H1 (cell line): ENCODE measurements at places on chromosomes 16 and 17. TPM values are rescaled to one million over a fixed set of nuclear protein-coding genes. Genes with fewer than 3 reads are reported as not detected.

The MT1M gene
- total RNA-seq = not detected in 2 replicates

The PPY gene
- total RNA-seq = not detected in 2 replicates

The PSMC3IP gene
- 21.9 and 22.7 TPM in 2 replicates for total RNA-seq

The CDRT15L2 gene
- total RNA-seq = not detected in 2 replicates

The CACNA1G gene
- 4.8 and 4.9 TPM in 2 replicates for total RNA-seq

The SLC12A3 gene
- not detected in 2 replicates for total RNA-seq

The ETV4 gene
- total RNA-seq = 137 and 143 TPM in 2 replicates

GRCh38 chr16:83622010-83622409, 185.8 kb upstream of the HSBP1 start:
- no peak for DNase-seq

DNA sequence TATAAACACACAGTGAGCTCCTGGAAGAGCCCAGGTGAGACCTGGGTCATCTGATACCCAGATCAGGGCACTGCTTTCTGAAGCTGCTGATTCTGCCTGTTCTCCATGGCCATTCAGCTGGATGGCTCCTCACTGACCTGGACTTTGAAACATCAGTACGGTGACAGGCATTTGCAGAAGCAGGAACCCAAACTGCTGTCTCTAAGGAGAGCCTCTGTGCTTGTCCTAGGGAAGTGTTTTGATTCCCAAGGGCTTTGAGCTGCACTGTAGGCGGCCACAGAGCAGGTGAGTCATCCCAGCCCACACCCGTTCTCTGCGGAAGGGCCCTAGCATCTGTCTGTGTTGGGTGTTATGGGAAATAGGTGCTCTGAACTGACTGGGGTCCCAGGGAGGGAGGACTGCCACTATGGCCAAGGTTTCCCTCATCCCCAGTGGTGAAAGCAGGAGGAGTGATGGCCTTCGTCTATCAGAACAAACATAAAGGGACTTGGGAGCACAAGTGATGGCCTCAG, 60.7 kb upstream of the ADCY9 start:
- DNase-seq = no peak

DNA sequence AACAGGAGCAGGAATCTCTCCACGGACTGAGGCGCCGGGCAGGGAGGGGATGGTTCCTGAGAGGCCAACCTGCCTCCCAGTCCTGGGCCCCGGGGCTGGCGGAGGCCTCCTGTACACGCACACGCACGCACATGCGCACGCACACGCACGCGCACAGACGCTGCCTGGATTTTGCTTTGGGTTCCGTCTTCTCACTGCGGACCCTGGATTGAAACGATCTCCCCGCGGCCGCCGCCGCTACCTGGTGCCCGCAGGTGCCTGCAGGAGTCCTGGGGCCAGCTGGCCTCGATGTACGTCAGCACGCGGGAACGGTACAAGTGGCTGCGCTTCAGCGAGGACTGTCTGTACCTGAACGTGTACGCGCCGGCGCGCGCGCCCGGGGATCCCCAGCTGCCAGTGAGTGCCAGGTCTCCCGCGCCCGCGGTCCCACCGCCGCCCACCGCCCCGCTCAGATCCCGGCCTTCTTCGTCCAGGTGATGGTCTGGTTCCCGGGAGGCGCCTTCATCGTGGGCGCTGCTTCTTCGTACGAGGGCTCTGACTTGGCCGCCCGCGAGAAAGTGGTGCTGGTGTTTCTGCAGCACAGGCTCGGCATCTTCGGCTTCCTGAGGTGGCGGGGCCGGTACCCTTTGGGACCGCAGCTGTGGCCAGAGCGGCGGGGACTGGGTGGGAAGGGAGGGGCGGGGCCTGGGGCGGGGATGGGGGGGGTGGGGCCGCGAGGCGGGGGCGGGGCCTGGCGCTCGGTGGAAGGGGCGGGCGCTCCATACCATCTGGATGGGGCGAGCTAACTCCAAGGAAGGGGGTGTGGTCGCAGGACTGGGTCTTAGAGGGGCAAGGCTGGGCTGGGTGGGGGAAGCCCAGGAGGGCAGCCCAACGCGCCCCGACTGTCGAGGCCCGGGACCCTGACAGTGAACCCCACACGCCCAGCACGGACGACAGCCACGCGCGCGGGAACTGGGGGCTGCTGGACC, 12.3 kb downstream of the CES4A start:
- DNase-seq = no peak

GRCh38 chr17:228951-229708, 47.7 kb upstream of the DOC2B start:
- no peak for DNase-seq

GRCh38 chr17:57355090-57355859, 99.0 kb downstream of the MSI2 start:
- DNase-seq = no peak

- no peak for DNase-seq
Measured at GRCh38 chr16:12570046-12570618, 233.6 kb downstream of the CPPED1 start.

DNA sequence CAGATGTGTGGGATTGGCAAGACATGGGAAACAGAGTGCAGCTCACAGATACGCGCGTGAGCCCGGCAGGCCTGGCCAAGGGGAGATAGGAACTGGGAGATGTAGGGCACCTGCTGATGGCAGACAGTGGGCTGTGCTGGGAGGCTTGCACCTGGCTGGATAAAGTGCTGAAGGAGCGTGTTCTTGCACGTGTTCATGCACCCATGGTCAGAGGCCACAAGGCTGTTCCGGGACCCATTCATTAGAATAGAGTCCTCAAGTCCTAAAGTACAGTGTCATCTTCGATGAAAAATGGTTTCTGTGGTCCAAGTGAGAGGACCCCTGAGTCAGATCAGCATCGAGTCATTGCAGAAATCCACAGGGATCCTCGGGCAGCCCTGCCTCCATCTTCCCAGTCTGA, 236.4 kb downstream of the CCDC182 start:
- DNase-seq = no peak

DNA sequence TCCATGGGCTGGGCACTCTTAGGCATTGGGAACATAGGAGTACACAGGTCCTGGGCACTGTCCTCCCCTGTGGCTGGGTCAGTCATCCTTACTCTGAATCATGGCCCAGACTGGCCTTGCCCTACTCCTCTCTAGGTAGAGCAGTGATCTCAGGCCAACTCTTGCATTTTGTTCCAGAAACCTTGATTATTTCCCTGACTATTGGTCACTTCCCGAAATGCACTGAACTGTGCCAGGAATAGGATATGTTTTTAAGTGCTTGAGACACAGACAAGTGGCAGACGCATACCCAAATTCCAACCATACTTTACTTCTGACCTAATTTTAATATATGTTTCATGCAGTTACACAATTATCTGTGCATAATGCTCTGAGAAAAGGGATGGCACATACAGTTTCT, 10.3 kb downstream of the KRABD2 start:
- DNase-seq = no peak

- no peak for DNase-seq
Measured at GRCh38 chr17:7651097-7651664, 455 bp downstream of the ATP1B2 start.

- no peak for DNase-seq
Measured at GRCh38 chr17:6571452-6571781, 15.1 kb upstream of the PITPNM3 start.
